ENCODE measurements at places on chromosomes 2 and 18.

DNA sequence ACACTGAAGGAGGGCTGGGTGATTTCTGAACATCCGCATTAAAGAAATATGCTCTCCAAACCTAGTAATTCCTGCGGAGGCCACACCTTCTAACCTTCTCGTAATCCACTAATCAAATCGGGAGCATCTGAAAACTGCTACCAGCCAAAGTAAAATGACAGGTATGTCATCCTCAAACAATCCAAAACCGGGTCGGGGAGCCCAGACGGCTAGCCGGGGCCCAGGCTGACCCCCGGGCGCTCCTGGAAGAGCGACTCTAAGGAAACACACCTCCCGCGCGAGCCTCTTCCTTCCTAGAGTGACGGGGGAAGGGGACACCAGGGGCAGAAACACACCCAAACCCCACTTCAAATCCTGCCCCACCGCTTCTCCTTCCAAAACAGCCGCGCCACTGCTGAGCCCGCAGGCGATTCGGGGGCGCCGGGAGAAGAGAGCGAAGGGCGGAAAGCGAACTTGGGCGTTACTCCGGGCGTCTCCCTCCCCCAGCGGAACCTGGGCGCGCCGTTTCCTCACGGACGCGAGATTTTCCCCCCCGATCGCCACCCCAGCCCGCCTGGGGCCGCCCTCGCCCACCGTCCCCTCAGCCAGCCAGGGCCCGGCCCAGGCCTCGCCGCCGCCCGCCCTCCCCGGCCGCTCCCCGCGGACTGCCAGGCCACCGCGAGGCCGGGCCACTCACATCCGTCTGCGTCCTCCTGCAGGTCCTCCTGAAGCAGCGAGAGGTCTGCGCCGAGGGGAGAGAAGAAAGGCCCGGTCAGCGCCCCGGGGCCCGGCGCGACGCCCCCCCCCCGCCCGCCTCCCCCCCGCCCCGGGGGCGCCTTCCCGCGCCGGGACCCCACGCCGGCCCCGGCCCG, 584 bp downstream of the PPP4R1 start:
- peak; percentile 24 for DNase-seq

GRCh38 chr2:208279236-208279635, 13.2 kb downstream of the PIKFYVE start:
- DNase-seq = no peak

DNA sequence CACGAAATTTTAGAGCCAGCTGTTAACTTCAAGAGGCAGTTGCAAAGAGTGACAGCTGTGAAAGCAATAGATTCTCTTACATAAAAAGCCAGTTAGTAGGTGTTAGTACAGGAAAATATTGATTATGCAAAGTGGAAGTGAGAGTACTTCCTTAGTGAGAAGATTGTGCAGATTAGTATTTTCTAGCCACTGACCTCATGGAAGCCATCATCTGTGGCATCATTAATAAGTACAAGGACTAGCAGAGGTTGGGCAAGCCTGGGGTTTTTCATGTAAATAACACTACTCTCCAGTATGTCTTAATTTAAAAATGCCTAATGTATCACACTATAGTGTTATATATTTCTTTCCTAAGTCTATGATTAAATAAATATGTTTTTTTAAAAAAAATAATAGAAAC, 166.2 kb upstream of the DTNA start:
- DNase-seq = no peak

DNA sequence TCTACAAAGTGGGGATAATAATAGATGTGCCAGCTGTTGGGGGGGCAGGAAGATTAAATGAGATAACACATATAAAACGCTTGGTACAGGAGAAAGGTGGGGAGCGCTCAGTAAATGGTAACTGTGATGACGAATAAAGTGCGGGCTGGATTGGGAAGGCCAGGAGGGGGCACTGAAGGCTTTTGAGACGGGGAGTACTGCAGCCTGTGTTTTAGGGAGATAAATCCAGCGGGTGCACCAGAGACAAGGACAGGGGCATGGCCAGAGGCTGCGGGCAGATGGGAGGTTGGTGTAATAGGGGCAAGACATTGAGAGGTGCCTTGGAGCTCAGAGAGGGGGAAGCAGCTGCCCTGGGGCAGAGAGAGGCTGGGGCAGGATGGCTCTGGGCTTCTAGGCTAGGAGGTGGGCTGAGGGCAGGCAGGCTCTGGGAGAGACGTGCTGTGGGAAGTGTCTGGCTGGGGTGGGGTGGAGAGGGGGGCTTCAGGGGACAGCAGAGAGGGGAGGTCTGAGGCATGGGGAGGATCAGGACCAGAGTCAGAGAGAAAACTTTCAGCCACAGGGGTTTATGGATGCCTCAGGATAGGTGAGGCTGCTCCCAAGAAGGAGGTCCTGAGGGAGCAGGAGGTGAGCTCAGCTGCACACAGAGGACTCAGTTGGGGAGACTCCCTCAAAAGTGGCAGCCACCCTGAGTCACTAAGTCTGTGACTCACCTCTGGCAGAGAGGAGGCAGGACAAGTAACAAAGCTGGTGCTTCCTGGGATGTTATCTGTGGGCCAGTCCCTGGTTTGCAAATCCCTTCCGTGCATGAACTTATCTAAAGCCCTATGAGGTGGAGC, 18.8 kb downstream of the TEX44 start:
- DNase-seq = no peak

DNA sequence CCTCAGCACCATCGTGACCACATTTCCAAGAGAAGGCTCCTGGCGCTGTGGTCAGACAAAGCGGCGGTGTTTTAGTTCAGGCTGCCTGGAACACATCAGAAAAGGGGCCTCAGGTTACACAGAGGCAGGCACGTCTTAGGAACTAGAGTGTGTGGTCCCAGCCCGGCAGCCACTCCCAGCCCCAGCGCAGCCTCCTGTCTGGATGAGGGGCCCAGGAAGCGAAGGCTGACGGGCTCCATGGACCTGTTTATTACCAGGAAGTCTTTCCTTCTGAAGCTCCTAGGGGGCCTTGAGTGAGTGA, 10.0 kb upstream of the GPR55 start:
- no peak for DNase-seq

DNA sequence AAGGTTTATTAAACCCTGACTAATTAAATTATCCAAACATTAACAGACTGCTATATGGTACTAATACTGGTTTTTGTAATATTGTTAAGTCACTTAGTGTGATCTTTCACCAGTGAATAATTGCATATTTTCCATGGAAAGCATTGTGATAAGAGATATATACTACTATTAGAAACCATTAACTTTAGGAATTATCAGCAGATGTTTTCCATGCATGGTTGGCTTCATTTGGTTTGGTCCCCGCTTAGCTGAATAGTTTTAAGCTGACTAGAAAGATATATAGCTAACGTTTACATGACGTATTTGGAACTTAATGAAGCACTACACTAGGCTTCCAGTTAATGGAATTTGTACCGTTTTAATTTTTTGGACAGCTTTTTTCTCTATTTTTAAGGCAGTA, 37.9 kb downstream of the LCLAT1 start:
- DNase-seq = no peak

DNA sequence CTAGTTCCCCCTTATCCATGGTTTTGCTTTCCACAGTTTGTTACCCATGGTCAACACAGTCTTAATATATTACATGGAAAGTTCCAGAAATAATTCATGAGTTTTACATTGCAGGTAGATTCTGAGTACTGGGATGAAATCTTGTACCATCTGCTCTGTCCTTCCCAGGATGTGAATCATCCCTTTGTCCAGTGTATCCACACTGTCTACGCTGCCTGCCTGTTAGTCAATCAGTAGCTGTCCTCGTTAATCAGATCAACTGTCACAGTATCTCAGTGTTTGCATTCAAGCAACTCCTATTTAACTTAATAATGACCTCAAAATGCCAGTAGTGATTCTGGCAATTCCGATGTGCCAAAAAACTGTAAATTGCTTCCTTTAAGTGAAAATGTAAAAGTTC, 76.3 kb downstream of the DYNC1I2 start:
- DNase-seq = no peak

DNA sequence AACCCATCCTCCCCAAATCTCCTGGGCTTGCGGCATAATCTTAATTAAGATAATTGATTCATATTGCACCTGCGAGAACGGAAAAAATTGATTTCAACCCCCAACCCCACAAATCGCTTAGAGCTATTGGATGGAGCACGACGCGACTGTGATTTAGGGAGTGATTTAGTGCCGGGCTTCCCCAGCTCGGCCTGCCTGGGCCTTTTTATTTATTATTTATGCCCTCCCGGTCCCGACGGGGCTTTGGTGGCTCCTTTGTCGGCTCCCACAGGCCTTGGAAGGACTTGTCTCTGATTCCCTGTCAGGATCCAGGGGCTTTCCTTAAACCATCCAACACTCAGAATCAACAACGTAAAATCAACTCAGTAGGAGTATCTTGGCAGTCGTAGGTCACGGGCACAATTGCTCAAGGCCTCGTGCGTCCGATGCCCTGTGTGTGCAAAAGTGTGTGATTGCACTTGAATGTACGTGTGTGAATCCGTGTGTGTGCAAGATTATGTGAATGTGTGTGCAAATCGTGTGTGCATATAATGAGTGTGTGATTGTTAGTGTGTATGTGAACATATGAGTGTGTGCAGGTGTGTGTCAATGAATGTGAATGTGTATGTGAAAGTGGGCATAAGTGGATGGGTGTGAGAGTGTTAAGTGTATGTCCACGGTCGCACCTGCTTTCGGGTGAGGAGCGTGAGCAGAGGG, 4.3 kb upstream of the NEUROD1 start:
- DNase-seq = no peak

GRCh38 chr2:238811293-238811692, 36.6 kb upstream of the TWIST2 start:
- no peak for DNase-seq

GRCh38 chr18:50679056-50679455, 119.2 kb downstream of the MAPK4 start:
- no peak for DNase-seq

- no peak for DNase-seq
Measured at GRCh38 chr2:127424598-127425520, 6.6 kb downstream of the PROC start.

GRCh38 chr2:226552571-226553285, 246.9 kb downstream of the IRS1 start:
- DNase-seq = no peak

DNA sequence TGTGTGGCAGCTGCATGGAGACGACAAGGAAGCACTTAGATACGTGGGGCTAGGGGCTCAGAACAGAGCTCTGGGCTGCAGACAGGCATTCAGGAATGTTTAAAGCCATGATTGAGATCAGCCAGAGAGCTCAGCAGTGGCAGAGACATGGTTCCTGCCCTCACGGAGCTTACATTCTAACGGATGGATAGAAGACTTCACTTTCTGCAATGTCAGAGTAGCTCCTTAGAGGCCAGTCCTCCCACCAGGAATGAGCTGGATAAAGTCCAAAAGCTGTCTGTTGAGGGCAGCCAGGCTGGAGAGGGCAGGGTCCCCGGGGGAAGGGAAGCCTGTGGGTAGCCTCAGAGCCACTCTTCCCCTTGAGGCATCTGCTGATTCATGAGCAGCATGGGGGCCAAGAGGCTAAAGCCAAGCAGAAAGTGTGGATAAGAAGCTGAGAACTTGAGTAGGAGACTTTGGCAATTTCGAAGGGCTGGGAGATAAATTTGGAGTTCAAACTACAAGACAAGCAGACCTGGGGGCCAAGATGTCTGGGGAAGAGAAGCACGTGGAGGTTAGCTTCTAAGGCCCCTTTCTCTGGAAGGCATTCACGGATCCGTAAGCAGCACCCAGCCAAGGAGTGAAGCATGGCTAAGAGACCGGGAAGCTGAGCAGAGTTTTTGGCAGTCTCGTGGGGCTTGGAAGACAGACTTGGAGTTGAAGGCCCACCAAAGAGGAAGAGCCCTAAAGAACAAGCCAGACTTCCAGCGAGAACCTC, 9.7 kb upstream of the CIB4 start:
- no peak for DNase-seq

GRCh38 chr2:4515871-4516761, 812.7 kb downstream of the DCDC2C start:
- no peak for DNase-seq

- no peak for DNase-seq
Measured at GRCh38 chr2:128401680-128402079, 83.0 kb upstream of the HS6ST1 start.

DNA sequence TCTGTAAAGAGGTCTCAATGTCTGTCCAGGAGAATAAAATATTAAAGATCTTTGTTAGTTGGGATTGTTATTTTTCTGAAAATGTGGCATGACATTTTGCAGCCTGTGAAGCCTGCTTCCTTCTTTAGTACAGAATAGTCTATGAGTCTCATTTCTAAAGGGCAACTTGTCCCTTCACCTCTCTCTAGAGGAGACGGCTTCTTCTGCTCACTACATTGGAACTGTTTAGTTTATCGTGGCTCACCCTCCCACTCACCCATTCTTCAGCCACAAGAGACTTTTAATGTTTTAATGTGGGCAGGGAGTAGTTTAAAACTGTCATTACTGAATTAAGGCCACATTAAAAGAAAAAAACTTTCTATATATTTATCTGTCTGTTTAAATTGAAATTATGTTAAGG, 161.0 kb downstream of the BARD1 start:
- DNase-seq = no peak

DNA sequence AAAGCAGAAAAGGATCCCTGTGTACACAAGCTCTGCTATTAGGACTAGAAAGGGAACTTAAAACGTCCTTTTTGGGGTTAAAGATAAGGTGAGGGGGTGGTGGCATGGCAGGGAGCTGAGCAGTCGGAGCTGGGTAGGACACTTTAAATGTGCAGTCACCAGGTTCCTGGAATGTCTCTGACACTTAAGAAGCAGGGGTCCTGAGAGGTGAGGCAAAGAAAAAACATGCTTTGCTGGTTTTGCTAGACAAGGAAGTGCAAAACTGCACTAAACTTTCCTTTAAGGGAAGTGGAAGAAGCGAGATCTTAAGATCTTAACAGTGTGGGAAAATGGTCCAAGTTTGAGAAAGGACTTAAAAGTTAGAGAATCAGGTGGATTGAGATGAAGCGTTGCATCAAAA, 99.5 kb upstream of the MAP3K20 start:
- DNase-seq = no peak

GRCh38 chr18:63107931-63108330, 211.6 kb downstream of the BCL2 start:
- DNase-seq = no peak

DNA sequence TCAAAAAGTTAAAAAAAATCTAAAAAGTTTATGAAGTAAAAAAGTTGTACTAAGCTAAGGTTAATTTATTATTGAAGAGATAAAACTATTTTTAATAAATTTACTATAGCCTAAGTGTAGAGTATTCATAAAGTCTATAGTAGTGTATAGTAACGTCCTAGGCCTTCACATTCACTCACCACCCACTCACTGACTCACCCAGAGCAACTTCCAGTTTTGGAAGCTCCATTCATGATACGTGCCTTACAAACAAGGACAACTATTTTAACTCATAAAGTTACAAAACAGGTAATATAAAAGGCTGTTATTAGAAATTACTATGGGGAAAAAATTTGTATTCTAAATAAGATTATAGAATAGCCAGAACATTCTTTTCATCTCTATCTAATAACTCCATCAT, 158.9 kb upstream of the FN1 start:
- no peak for DNase-seq

- no peak for DNase-seq
Measured at GRCh38 chr2:28568533-28568932, 72.7 kb downstream of the PLB1 start.

- no peak for DNase-seq
Measured at GRCh38 chr18:63508596-63508995, 31.8 kb downstream of the SERPINB5 start.

- no peak for DNase-seq
Measured at GRCh38 chr18:62279561-62279960, 45.5 kb upstream of the TNFRSF11A start.

GRCh38 chr18:77077941-77078689, 54.5 kb downstream of the MBP start:
- no peak for DNase-seq

- no peak for DNase-seq
Measured at GRCh38 chr2:11553661-11554398, 20.0 kb downstream of the GREB1 start.

GRCh38 chr18:54020156-54020745, 204.2 kb downstream of the MBD2 start:
- no peak for DNase-seq
